ENCODE measurements at places on chromosomes 1 and 21.

DNA sequence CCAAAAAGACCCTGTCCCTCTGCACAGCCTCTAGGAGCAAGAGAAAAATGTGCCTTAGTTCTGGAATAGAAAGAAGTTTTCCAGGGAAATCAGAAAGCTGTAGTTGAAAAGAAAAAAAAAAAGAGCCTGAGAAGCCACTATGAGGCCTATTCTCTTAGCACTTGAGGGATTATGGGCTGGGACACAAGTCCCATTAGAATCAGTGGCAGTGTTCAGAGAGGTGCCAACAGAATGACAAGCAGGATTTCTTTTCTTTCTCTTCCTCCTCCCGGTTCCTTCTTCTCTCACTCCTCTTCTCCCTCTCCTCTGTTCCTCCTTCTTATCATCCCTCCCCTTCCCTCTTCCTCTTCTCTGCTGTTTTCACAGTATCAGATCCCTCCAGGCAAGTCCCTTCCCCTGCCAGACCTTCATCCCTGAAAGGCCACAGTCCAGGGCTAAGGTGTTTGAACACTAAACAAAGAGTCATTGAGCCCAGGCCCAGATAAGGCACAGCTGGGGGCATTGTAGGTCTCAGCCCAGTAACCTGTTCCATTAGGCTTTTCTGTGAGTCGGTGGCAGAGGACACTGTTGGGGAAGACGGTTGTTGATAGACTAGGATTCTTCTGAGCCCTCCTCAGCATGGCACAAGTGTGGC, 64.7 kb upstream of the LPGAT1 start:
- DNase-seq = no peak

GRCh38 chr1:113140588-113141446, 67.8 kb downstream of the LRIG2 start:
- DNase-seq = peak; percentile 64

- DNase-seq = no peak
Observed at GRCh38 chr1:184032306-184032929, 5.1 kb downstream of the COLGALT2 start.

DNA sequence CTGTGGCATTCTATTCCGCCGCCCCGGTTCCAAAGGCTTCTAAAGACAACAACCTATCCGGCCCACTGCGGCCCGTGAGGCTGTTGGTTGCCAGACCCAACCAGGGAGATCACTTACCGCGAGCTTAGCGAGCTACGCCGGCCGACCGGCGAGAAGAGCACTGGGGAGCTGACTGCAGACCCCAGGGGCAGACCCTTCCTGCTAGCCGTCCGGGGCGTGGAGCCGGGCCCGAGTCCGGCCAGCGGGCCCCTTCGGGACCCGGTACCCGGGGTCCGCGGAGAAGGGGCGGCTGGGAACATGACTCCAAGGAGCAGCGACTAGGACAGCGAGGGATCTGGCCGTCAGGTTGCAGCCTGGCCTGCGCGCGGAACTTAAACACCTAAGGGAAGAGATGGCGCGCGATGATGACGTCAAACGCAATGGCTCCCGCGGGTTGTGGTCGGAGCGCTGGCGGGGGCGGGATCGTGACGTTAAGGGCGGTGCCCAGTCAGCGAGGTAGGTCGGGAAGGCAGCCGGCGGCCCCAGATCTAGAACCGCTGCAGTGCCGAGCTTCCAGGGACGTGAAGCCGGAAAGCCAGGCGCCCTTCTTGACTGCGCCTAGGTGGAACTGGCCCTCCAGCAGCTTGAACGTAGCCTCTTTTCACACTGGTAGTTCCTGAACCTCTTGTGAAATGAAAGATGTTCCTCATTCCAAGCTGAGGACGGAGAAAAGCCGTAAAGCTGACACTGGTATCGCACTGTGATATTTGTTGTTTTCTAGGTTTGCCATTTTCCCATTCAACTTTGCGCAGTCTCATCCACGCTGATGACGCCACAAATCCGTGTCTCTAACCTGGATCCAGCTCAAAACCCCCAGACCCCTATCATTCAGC, at the start of gene NUP133:
TSS of gene NUP133 (minus strand) at position 391 of the 872 bp plus-strand sequence. CDS start at position 299, 92 bp downstream.
- peak; percentile 98 for DNase-seq

DNA sequence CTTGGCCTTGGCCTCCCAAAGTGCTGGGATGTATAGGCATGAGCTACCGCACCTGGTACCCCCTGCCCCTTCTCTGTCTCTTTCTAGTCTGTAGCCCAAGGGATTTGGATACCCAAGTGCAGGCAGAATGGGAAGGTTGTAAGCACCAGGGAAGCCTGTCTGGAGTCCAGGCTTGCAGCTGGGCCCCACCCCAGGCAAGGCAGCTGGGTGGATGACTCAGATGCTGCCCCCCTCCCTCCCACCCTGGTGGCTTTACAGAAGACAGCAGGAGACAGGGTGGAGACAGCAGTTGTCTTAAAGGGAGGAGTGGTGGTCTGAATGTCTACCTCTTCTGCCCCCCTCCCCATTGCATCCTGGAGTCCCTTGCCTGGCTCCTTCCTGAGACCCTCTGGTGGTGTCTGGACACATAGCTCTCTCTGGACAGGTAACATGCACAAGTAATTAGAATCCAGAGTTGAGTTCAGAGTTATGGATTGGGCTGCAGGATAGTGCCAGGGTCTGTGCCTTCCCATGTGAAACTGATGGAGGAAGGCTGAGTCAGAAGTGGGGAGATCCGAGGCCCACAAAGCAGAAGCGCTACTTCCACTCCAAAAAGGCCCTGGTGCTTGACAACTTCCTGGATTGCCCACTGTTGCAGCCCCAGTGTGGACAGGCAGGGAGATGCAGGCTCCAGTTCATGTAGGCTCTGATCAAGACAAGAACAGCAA, 5.1 kb downstream of the LMNA start:
- peak; percentile 79 for DNase-seq

DNA sequence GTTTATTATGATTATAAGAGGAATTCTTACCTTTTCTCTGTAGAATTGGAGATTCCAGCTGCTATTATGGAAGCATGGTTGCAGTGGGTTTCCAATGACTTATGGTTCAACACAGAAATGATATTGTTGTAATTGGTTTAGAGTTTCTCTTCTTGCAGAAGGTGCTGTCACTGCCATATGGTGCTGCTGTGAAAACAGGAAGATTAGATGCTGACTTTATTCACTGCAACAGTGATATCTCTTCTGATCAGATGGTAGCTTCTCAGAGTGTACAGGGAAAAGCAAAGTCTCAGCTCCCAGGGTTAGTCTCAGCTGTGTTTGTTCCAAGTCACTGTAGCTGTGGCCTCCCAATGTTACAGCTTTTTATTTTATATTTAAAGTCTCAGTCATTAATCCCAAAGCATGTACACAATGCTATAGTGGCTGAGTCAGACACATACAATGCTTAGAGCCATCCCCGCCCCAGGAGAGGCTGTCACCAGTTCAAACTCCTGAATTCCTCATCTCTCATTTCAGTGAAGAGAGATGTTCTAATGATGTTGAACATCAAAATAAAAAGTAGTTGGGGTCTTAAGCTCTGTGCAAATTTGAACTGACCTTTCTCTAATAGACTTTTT, 42.7 kb upstream of the RGS2 start:
- peak; percentile 72 for DNase-seq

- DNase-seq = peak; percentile 95
Observed at GRCh38 chr1:19450811-19451515, 34.4 kb downstream of the CAPZB start.

- DNase-seq = no peak
Observed at GRCh38 chr21:32413697-32414578, 1.4 kb downstream of the EVA1C start.

- DNase-seq = peak; percentile 84
Observed at GRCh38 chr1:215719552-215719951, 152.4 kb downstream of the KCTD3 start.

DNA sequence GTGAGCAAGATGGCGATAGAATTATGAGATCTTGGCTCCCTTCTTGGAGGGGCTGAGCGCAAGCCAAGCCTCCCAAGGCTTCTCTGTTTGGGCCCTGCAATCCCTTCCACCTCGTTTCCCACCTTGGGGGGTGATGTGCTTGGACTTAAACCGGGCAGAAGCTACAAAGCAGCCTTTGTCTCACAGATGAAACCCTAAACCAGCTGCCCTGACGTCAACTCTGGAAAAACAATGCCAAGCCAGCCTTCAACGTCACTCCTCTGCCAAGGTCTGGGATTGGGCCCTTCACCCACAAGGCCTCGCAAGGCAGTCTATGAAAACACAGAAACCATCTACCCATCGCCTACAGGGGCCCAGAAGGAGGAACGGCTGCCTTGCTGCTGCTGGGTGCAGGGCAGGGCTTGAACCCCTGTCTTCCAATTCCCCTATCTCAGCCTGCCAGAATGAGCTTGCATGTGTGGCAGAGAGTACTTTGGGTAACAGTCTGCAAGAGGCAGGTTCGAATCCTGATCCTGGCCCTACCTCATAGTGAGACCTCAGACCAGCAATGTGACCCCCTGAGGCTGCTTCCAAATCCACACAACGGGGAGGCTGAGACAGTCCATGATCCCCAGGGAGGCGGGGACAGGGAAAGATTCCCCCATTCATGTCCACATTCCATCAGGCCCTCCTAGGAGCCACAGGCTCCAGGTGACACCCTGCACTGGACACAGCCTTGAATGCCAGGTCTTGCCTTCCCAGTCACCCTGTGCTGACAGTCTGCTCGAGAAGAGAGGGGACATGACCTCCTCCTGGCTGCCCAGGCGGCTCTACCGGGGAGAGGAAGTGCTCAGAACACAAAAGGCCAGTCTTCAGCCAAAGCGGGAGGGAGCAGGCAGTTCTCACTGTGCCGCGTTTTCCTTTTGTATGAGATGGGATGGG, 15.0 kb downstream of the IFFO2 start:
- peak; percentile 59 for DNase-seq

- no peak for DNase-seq
Observed at GRCh38 chr1:56278061-56278460, 301.3 kb downstream of the PLPP3 start.

- no peak for DNase-seq
Observed at GRCh38 chr1:70892140-70892539, 155.5 kb downstream of the PTGER3 start.

DNA sequence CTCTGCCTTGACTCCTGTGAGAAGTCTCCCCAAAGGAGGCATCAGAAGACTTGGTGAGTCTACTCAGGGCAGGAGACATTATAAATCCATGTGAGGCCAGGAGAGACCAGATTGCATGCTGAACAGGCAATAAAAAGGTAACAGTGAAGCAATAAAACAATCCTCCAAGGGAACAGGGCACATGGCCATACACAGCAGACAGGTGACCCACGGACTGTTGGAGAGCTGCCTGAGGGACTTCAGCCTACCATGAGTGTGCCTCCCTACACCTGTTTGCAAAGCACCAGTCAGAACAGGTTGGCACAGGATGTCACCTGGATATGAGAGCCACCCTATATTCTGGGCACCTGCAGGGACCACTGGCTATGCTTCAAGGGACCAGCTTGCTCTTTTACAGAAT, 67.6 kb downstream of the MAB21L3 start:
- no peak for DNase-seq

- no peak for DNase-seq
Observed at GRCh38 chr1:228453022-228453560, 34.1 kb upstream of the RNF187 start.

DNA sequence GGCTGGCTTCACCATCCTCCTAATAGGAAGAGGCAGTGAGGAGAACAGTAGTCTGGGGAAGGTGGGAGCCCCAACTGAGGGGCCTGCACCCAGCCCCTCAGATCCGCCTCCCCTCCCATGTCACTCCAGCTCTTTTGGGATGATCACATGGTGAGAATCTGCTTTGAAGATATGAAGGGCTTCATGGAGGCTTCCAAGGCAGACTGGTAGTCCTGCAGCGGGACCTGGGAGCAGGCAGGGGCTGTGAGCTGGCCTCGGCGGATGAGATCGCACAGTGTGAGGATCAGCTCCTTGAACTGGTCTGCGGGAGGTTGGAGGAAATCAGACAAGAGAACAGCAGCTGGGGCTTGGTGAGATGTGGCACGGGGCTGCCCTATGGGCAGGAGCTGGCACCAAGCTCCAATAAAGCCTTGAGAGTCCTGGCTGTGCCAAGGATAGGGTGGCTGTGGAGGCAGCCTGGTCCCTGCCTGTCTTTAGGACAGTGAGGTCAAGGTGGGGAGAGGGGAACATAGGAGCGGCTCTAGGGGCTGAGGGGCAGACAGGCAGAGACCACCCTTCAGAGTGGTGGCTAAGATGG, 12.3 kb upstream of the SRSF4 start:
- DNase-seq = no peak

GRCh38 chr21:41926807-41927171, 27.0 kb downstream of the C2CD2 start:
- no peak for DNase-seq

DNA sequence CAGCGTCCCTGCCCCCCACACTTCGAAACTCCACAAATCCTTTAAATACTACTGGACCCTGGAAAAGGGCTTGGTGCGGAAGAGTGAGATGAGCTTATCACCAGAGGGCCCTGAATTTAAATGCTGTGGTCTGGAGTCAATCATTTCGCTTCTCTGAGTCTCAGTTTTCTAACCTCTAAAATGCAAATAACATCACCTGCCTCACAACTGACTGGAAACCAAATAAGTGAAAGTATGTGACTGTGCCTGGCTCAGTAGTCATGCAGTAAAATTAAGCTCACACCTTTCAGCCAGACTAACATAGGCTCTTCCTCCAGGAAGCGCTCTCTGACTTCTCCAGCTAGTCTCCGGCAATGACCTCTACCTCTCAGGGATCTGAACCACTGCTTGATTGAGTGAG, 4.2 kb downstream of the GJA4 start:
- no peak for DNase-seq

DNA sequence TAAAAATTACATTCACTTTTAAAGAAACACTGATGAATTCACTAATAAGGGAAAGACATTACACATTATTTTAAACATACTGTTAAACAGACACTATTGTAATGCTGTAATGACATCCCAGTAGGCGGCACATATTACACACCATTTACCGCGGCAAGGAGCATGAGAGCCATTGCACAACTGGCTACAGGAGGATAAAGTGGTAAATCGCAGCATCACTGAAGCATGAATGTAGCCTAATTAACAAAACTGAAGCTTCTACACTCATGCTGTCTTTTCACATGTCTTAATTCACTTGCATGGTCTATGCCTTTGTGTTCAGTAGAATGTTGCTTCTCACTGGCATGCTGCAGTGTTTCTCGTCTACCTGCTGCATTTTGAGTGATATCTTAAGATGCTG, 1046.0 kb downstream of the MRPL39 start:
- DNase-seq = no peak

GRCh38 chr1:14634486-14634885, 36.0 kb downstream of the KAZN start:
- DNase-seq = no peak

DNA sequence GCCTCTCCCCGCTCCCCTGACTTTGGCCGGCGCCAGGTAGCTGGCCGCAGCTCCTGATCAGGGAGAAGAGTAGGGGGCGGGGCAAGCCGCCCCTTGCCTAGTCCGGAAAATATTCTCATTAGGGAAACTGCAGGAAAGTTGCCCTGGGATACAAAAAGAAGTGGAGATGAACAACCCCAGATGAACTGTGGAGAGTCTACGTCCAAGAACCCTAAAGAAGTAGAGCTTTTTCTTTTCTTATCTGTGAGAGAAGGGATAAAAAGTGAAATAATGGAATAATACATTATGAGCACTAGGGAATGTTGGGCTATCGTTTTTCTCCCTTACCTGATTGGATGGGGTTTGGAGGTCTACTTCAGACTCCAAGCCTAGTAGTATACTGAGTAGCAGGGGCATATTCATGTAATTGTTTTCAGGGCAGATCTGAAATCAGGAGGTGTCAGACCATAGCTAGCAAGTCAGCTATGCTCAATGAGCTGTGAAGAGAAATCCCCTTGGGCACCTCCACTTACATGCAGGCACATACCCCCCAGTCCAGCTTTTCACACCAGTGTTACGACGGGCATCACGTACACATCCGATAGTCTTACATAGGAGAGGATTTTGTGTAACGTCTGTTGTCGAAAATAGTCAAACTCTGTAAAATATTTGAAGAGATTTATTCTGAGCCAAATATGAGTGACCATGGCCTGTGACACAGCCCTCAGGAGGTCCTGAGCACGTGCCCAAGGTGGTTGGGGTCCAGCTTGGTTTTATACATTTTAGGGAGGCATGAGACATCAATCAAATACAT, 1.7 kb upstream of the DUSP10 start:
- no peak for DNase-seq

Measured in fibroblast of skin of right biceps (primary cell).